NCI-H1930 (cell line): ENCODE measurements at places on chromosomes 3 and 15.

- no peak for DNase-seq
These were observed 32.5 kb downstream of the PARP15 start for GRCh38 chr3:122609798-122610559.

DNA sequence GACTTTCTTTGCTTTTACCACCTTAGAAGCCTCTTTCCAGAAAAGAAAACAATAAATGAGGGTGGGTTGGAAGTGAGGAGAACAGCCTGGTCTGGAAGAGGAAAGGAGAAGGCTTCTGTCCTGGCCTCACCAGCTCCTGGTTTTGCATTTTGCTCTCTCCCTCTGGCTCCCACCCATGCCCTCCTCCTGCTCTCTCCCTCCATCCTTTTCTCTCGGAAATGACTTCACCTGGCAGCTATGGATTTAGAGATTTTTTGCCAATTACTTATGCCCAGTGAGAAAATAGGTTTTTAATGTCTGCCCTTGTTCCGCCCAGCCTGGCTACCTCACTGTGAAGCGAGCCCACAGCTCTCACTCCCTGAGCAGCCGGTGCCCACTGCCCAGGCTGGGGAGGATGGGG lies 77.9 kb upstream of the NTRK3 start:
- DNase-seq, result no peak

GRCh38 chr3:10465161-10465560 lies 40.2 kb downstream of the ATP2B2 start:
- no peak for DNase-seq

DNA sequence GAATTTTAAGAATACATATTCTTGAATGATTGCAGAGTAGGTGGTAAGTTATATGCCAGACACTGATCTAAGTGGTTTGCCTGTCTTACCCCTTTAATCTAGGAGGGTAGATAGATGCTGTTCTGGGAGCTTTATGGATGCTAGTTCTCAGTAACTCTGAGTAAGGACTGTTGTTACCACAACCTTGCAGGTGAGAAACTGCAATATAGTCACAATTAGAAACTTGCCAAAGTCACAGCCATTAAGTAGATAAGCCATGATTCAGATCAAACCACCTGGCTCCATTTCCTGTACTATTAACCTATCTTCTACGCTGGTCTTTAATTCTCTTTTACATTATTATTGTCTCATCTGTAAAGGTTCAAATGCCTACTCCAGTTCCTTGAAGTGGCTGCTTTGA lies 46.8 kb downstream of the UBE2E2 start:
- no peak for DNase-seq

DNA sequence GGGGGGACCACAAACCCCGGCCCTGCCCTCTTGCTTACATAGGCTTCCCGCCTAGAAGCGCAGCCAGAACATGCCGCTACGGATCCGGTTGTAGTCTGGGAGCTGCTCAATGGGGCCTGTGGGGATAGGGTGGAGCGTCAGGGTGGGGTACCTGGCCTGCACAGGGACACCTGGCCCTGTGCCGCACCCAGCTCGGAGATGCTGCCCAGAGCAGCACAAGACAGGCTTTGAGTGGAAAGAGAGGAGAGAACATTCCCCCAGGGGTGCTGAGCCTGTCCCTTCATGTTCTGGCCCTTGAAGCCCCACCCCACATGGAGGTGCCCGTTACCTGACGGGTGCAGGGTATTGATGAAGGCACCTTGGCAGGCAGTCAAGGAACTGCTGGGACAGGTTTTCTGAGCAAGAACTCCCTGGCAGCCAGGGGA lies 4.0 kb upstream of the COL7A1 start:
- DNase-seq, result no peak
